NCI-H2029 treated with DMSO at 0.1 percent for 48 hours (cell line): ENCODE measurements at places on chromosomes 6 and 20.

DNA sequence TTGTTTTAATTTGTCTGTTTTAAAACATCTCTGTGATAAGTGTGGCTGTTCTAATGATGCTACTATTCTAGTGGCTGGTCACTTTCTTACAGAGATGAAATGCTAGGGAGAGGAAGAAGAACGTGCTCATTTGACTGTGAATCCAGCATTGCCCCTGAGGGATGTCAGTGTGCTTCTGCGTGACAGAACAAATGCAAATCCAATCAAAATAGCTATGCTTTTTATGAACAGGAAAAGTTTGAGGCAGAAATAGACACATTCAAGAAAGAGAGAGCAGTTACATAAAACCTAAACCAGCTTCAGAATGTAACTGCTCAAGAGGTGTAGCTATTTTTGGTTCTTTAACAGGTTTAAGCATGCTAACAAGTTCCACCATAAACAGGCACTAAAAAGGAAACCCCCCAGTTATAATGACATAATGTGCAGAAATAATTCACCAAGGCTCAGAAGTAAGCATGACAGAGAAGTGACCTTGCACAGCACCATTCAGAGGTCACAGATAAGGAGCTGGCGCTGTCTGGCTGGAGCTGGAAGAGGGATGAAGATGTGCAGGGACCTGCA is 385.3 kb downstream of the EPM2A start:
- no peak for DNase-seq

DNA sequence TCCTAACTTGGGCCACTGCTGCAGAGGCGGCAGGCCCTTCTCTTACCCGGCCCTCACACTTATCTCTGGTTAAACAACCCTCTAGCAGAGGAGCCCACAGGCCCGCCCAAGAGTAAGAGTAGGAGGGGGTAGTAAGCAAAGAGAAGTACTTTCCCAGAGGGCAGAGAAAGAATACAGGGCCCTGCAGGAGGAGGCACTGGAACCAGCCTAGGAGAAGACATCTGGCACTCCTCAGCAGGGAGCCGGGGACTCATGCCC is 10.1 kb downstream of the MTCH1 start:
- DNase-seq, result no peak

DNA sequence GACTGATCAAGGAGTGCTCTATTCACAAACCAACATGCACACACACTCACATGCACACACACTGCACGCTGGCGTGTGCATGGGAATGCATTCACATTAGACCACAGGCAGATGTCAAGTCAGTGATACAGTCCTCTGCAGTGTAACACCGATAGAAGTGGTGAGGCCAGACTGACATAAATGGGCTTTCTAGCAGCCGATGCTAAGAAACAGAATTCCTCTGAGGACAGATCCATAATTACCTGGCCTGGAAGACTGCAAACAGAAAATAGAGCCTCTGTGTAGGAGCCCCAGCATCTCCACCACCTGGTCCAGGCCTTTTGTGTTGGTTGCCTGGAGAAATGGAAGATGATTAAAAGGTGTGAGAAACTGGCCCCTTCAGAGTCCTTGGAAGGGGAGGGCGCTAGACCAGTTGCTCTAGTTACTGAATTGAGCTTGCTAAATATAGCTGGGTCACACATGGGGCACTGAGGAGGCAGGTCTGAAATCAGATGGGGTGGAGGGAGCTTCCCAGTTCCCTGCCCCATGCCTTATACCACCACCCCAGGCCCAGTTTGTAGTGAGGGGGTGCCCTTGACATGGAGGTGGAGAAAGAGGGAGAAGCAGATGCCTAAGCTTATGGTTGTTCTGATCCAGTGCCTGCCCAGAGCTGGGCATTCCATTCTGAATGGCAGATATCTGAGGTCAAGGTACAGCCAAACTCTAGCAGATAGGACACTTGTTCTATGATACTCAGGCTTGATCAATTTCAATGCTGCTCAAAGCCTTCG is 233.8 kb downstream of the LRFN2 start:
- no peak for DNase-seq

- DNase-seq, result no peak
Observed at GRCh38 chr20:17611290-17611539, 41.3 kb downstream of the DSTN start.

DNA sequence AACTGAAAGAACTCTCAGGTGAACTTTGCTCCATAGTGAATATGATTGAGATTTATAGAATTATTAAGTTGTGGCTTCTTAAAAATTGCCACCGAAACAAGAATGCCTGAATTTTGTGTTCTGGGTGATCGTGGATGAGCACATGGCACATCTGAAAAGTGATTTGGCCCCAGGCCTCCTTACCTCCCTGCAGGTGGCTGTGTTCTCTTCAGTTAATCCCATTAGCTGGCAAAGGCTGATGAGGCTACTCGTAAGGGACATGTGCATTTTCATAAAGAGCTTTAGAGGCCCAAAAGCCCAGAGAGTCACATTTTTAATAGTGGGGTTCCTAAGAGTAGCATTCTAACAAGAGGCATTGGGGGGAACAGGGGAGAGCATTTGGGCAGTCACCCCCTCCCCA is 22.6 kb downstream of the GNAS start:
- DNase-seq, result no peak

DNA sequence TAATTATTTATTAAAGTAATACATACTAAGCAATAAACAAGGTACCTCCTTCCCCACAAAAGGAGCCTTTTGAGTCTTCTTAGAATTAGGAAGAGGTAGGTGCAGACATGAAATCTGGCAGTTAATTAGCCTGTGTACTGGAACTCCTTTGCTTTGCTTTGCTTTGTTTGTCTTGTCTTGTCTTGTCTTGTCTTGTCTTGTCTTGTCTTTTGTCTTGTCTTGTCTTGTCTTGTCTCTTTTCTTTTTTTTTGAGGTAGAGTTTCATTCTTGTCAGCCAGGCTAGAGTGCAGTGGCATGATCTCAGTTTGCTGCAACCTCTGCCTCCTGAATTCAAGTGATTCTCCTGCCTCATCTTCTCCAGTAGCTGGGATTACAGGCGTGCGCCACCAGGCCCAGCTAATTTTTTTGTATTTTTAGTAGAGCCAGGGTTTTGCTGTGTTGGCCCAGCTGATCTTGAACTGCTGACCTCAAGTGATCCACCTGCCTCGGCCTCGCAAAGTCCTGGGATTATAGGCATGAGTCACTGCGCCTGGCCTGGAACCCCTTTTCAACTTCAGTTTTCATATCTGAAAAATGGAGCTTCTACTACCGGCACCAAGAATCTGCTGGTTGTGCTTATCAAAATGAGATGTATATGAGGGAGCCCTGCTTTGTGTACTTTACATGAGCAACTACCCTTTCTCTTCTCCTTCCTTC is 301.2 kb downstream of the CDKAL1 start:
- no peak for DNase-seq

GRCh38 chr6:16004934-16005679 is 123.8 kb upstream of the MYLIP start:
- DNase-seq, result no peak

GRCh38 chr20:47318586-47319516 is 37.6 kb downstream of the ZMYND8 start:
- DNase-seq, result peak; percentile 52

- no peak for DNase-seq
Observed at GRCh38 chr6:125375013-125375412, 73.2 kb upstream of the HDDC2 start.

- DNase-seq, result no peak
Observed at GRCh38 chr6:37048851-37049757, 43.6 kb downstream of the FGD2 start.

DNA sequence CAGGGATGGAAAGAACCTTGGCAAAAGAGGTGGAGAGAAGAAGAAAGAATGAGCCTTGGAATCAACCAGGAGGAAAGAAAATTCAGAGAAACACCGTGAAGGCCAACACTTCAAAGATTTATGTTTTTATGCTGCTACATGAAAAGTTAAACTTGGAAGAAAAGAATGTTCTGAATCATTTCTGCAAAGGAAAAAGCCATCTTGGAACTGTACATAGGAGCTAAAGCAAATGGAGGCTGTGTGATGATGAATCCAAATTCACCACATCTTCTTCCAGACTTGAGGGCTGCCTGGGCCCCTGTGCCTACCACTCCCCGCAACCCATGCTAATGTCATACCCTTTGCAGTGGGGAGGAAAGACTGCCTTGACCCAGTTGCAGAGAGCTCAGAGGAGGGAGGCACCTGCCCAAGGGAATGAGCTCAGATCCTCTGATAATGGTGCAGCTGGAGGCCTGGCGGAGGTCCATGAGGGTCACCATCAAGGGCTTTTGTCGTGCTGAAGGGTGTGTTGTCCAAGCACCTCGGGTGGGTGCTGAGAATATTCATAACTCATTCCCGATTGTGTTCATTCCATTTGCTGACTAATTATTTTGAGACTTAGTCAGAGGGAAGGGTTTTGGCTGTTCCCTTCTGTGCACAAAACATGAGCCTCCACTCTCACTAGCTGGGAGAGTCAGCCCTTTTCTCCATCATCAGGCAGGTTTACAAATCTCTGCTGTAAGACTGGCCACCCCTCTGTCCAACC is 245.8 kb upstream of the JAG1 start:
- no peak for DNase-seq

- DNase-seq, result no peak
Observed at GRCh38 chr6:141728330-141728729, 404.4 kb upstream of the GJE1 start.

- no peak for DNase-seq
Observed at GRCh38 chr6:161866570-161866969, 592.7 kb upstream of the AGPAT4 start.

DNA sequence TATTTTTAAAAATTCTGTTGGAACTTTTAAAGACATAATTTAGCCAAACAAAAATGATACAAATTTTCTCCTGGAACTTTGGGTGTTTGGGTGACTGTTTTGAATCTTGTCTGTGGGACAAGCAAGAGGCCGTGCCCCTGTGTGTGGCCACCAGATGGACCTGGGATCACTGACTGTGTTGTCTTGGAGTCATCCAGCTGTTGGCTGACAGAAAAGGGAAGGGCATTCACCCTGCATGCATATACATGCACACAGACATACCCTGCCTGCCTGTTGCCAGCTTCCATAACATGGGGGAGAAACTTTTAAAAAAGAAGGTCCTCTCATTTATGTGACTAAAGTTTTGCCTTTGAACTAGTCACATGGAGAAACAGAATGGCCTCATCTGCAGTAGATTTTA is 72.7 kb downstream of the BLOC1S5 start:
- no peak for DNase-seq

- DNase-seq, result no peak
Observed at GRCh38 chr20:59829054-59829785, 104.2 kb downstream of the SYCP2 start.

DNA sequence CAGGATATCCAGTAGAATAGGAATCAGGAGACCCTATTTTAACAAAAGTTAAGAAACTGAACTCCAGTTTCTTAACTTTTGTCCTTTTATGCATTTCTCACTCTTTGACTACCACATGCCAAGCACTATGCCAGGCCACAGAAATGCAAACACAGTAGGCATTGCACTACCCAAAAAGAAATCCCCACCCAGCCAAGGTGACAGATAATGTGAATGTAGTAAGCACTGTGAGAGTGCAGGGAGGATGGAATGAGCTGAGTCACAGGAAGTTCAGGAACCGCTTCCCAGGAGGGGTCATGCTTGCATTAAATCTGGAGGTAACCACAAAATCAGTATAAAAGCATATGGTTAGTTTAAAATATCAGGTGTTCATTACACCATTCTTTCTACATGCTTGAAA is 20.1 kb upstream of the FAM83C start:
- DNase-seq, result no peak

DNA sequence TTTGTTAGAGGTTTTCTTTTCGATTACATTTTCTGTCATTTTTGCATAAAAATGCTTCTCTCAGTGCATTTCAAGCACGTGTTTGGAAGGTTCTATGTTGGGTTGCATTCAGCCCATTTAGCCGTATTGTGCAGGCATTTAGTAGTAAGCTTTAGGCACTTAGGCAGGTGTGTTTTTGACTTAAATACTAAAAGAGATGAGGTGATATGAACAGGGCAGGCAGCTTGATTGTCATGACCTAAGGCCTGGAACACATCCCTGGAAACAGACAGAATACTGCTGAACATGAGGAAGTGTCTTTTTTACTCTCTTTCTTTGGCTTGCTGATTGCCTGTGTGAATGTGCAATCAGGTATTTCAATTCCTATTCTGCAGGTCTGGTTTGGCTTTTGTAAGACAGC is 610.5 kb upstream of the MAN1A1 start:
- no peak for DNase-seq

DNA sequence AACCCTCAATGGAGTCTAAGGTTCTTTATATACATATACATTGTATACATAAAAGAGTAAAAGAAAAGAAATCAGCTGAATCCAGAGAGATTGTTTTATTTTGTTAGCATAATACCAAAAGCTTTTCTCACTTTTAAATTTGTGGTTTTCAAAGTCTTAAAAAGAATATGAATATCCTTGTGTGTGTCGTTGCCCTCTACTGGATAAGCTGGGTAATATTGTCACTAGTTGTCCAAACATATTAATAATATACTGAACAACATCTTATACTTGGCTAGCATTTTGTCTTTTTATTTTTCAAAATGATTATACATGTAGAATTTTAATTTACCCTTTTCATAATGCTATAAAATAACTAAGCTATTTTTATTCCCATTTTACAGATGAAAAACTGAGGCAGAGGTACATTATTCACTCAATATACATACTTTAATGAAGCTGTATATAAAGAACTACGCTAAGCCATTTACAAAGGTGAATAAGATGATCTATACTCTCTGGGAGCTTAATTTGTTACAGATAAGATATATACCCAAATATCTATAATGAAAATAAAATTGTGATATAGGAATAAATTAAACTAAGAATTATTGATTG is 531.7 kb downstream of the TFAP2B start:
- no peak for DNase-seq

DNA sequence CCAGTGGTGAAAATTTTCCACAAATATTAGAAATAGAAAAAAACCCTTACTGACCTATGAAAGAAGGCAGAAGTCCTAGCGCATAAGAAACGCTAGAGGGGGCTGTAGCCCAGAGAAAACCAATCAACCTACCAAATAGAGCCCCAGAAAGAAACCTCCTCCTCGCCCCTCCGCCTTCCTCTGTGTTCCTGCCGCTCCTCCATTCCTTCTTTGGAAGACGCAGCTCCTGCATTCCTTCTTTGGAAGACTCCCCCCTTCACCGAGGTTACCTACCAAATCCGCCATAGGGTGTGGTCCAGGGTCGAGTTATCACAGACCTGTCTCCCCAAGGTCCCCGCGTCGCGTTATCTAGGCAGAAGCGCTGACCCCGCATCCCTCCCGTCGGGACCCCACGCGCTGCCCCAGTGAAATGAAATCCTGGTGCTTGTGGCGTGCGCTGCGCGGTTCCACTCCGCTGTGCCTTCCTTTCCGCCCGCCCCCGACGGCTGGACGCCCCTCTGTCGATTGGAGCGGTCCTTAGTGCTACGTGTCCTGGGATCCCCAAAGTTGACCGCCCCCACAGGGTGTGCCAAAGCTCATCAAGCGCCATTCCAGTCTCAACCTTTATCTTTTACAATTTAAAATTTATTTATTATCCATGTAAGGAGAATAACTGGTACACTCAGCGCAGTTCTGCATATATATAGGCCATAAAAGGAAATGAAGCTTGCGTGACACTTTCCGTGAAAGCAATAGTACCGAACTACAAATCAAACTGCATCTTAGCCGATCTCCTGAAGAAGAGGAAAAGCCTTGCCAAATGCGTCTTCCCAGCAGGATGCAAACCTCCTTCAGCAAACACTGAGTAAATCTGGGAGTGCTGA is 13.0 kb downstream of the RPP21 start:
- peak; percentile 29 for DNase-seq
